ENCODE measurements at places on chromosomes 3 and 15. TPM values are rescaled to one million over a fixed set of nuclear protein-coding genes. Genes with fewer than 3 reads are reported as not detected.

- no peak overlapping the region for H3K4me3 ChIP-seq
- no peaks in the 10 kb centered on the region for H3K36me3 ChIP-seq
- no peak overlapping the region for H3K27ac ChIP-seq
- H3K27me3 ChIP-seq: no peaks in the 10 kb centered on the region
Observed at GRCh38 chr3:193822492-193823212, 229.6 kb downstream of the OPA1 start.

DNA sequence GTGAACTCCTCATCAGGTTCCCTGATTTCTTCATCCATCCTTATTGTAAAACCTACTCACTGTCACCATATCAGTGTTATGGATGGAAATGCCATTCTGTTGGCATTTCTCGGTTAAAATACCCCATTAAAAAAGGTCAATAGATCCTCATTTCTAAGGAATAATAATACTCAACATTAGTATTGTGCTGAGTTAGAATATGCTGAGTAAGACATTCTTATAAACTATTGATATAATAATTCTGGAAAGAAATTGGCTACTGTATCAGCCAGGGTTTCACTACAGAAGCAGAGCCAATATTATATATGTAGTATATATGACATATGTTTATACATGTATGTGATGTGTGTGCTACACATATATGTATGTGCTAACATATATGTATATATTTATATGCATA lies 95.4 kb upstream of the KCNH8 start:
- H3K27me3 ChIP-seq: no peaks in the 10 kb centered on the region
- H3K36me3 ChIP-seq: no peaks in the 10 kb centered on the region
- no peaks in the 10 kb centered on the region for H3K4me1 ChIP-seq
- no peak overlapping the region for H3K4me3 ChIP-seq
- no peak overlapping the region for H3K27ac ChIP-seq

GRCh38 chr3:109927161-109927560 lies 589.8 kb upstream of the DPPA4 start:
- no peak for DNase-seq
- no peaks in the 10 kb centered on the region for H3K36me3 ChIP-seq
- no peaks in the 10 kb centered on the region for H3K4me1 ChIP-seq
- H3K27me3 ChIP-seq: no peaks in the 10 kb centered on the region

DNA sequence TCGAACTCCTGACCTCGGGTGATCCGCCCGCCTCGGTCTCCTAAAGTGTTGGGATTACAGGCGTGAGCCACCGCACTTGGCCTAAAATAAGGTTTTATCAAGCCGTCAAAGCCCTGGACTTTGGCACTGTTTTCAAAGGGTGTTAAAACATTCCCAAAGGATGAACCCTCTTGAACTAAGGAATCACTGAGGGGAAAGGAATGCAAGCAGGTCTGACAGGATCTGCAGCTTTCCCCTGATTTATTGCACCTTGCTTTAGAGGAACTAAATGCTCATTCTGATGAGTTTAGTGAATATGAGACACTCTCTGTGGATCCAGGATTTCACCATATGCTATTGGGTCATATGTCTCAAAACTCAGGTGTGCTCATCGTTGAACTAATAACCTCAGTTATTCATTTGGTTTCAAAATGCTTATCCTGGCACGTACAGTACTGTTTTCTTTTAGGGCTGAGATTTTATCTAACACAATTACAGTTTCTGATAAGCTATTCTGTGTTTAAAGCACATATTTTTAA lies 63.0 kb upstream of the TSC22D2 start:
- no peaks in the 10 kb centered on the region for H3K36me3 ChIP-seq
- H3K4me1 ChIP-seq: no peaks in the 10 kb centered on the region
- H3K27me3 ChIP-seq: no peaks in the 10 kb centered on the region
- H3K4me3 ChIP-seq: no peak overlapping the region
- no peak overlapping the region for H3K27ac ChIP-seq
- DNase-seq: peak; percentile 92

DNA sequence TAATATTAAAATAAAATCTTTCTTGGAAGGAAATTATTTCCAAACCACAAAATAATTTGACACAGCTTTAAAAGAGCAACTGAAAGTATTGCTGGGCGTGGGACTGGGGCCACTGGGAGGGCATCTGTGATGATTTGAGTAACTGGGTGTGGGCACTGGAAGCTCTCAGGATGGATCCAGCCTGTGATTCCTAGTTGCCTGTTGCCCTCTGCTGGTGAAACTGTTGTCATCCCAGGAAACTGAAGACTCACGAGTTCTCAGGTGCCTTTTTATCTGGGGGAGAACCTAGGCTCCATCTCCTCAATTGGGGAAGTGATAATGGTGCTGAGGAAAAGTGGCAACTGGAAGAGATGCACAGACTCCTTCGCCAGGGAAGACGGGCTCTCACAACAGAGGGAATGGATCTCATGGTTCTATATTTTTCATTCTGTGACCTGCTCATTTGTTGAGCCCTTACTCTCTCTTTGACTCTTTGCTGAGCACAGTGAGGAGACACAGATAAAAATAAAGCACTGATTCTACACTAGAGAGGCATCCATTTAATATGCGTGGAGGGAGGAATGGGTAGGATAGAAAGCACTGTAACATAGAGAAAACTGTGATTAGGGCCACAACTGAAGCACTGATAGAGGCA lies 61.6 kb downstream of the TPRG1 start:
- H3K27ac ChIP-seq: no peak overlapping the region
- H3K27me3 ChIP-seq: no peaks in the 10 kb centered on the region
- peak; percentile 79 for DNase-seq
- no peaks in the 10 kb centered on the region for H3K4me1 ChIP-seq
- no peak overlapping the region for H3K4me3 ChIP-seq
- H3K36me3 ChIP-seq: no peaks in the 10 kb centered on the region

DNA sequence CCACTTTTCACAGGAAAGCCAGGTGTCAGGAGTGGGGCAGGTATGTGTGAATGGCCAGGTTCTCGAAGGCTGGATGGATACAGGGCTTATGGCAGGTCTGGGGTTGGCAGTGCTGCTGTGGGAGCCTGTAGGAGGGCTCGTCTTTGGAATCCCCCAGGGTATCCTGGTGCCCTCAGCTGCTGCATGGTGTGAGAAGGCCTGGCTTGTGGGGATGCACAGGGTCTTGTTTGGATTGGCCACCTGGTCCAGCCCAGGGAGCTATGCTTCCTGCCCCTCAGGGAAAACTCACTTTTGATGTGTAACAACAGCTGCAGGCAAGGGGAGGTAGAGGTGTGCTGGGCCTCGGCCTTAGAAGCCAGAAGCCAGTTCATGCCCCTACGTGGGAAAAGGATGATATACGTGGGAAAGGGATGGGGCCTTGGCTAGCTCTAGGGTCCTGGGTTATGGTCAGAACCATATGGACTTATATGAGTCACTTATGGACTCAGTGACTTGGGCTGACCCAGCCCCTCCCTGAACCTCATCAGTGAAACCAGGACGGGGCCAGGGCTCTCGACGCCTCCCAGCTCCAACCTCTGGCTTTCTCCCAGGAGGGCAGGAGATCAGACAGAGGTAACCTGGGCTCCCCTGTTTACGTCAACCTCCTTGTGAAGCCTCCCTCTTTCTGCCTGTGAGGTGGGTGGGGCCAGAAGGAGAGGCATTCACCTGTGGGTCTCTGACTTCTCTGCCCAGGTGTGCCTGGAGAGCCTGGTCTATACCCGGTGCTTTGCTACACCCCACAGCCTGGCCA lies 37.8 kb upstream of the CSPG4 start:
- no peaks in the 10 kb centered on the region for H3K36me3 ChIP-seq
- no peaks in the 10 kb centered on the region for H3K4me1 ChIP-seq
- no peak overlapping the region for H3K4me3 ChIP-seq
- no peak overlapping the region for H3K27ac ChIP-seq

DNA sequence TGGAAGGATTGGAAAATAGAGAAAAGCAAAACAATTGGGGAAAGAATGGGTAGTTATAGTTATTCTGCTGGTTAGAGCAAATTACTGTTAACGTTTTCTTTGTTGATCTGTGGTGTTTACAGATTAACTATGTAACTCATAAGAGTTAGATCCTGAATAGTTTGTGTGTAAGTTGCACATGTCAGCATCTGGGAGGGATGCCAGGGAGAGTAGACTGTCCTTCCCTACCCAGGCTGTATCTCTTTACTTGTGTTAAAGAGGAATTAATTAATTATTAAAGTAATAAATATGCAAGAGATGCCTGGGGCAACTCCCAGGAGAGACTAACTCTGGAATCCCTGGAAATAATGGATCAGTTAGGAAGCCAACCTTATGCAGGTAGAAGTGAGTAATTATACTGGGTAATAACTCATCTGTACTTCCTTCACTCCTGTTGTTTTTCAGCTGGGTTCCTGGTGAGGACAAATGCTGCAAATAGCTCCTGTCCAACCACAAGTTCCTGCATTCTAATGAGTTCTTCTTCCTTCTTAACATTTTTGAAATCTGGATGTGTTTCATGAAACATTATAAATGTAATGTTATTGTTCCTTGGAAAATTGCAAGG lies 18.9 kb downstream of the GHRL start:
- H3K4me3 ChIP-seq: no peak overlapping the region
- no peak overlapping the region for H3K27ac ChIP-seq
- H3K27me3 ChIP-seq: no peaks in the 10 kb centered on the region
- no peak for DNase-seq

GRCh38 chr15:22966321-22967083 lies 13.7 kb downstream of the CYFIP1 start:
- H3K4me1 ChIP-seq: no peaks in the 10 kb centered on the region
- H3K4me3 ChIP-seq: no peak overlapping the region
- no peaks in the 10 kb centered on the region for H3K36me3 ChIP-seq
- no peak overlapping the region for H3K27ac ChIP-seq
- no peaks in the 10 kb centered on the region for H3K27me3 ChIP-seq

- H3K27me3 ChIP-seq: no peaks in the 10 kb centered on the region
- no peak overlapping the region for H3K4me3 ChIP-seq
- H3K36me3 ChIP-seq: no peaks in the 10 kb centered on the region
- no peak overlapping the region for H3K27ac ChIP-seq
- no peak for DNase-seq
Observed at GRCh38 chr15:66095871-66096687, 157.5 kb downstream of the MEGF11 start.

- no peak for DNase-seq
- no peaks in the 10 kb centered on the region for H3K36me3 ChIP-seq
- H3K4me3 ChIP-seq: no peak overlapping the region
- H3K27ac ChIP-seq: no peak overlapping the region
Observed at GRCh38 chr3:131236421-131236820, 145.2 kb upstream of the NUDT16 start.

DNA sequence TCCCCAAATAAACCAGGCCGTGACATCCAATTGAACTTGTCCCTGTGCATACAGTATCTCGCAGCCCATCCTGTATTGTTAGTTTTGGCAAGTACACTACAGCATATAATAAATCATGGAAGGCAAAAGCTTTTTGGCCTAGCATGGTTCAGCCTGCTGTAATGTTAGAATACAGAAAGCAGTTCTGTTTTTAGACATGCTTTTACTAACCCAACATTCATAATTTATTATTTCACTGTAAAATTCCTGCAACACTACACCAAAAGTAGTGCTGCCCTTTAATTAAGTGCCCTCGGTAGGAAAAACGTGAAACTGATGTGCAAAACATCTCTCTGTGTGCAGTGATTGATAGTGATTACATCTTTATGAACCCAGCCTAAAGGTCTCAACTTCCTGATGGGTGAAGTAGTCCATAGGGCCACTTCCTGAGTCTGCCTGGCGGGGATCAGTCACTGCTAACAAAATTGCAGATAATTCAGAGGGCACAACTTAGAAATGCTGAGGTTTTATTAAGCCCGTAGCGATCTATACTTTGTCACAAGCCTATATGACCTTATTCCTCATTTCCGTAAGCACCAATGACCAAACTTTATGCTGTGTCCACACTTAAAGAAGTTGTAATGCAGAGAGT lies 227.8 kb downstream of the CDIN1 start:
- H3K4me3 ChIP-seq: no peak overlapping the region
- no peak for DNase-seq
- H3K27ac ChIP-seq: no peak overlapping the region
- H3K4me1 ChIP-seq: no peaks in the 10 kb centered on the region
- no peaks in the 10 kb centered on the region for H3K27me3 ChIP-seq

- no peak overlapping the region for H3K4me3 ChIP-seq
- H3K36me3 ChIP-seq: no peaks in the 10 kb centered on the region
- no peak for DNase-seq
- H3K4me1 ChIP-seq: no peaks in the 10 kb centered on the region
- no peaks in the 10 kb centered on the region for H3K27me3 ChIP-seq
Observed at GRCh38 chr3:60142009-60142408, 1092.2 kb upstream of the CFAP20DC start.

DNA sequence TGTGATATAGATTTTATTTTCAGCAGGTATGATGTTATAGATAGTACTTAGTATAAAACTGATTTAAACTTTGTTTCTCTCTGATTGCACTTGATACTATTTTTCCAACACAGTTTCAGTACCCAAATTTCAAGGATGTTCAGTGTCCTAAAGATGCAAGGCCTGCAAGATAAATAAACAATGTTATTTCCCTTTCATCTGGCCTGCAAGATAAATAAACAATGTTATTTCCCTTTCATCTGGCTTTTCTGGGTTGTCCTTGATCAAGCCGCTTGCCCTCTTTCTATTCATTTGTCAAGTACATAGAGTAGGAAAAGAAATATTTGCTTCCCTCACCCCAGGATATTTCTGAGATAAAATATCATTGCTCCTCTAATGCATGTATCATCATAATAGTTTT lies 571.0 kb downstream of the FGF12 start:
- no peak overlapping the region for H3K4me3 ChIP-seq
- DNase-seq: no peak
- no peaks in the 10 kb centered on the region for H3K36me3 ChIP-seq
- H3K27me3 ChIP-seq: no peaks in the 10 kb centered on the region
- no peaks in the 10 kb centered on the region for H3K4me1 ChIP-seq
- no peak overlapping the region for H3K27ac ChIP-seq

- no peaks in the 10 kb centered on the region for H3K27me3 ChIP-seq
- DNase-seq: no peak
- no peak overlapping the region for H3K4me3 ChIP-seq
- H3K27ac ChIP-seq: peak overlapping the region; percentile 25
- H3K4me1 ChIP-seq: no peaks in the 10 kb centered on the region
- H3K36me3 ChIP-seq: no peaks in the 10 kb centered on the region
Observed at GRCh38 chr3:5194801-5195509, 7.4 kb downstream of the EDEM1 start.

DNA sequence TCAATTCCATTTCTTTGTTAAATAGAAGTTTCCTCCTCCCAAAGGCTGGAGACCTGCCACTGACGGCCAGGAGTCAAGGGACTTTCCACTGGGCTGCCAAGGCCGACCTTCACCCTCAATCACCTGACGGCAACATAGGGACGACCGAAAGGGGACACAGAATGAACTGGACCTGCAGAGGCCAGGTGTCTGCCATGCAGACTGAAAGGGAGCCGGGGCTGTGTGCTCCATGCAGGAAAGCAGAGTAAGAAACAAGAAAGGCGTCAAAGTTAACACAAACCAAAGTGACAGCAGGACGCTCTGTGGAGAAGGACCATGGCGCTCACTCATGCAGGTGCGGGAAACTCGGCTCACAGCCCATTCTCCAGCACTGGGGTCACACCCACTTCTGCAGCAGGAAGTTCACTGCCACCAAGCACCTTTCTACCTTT lies 26.1 kb downstream of the ZXDC start:
- no peaks in the 10 kb centered on the region for H3K27me3 ChIP-seq
- H3K36me3 ChIP-seq: no peaks in the 10 kb centered on the region
- no peak overlapping the region for H3K4me3 ChIP-seq
- no peaks in the 10 kb centered on the region for H3K4me1 ChIP-seq
- H3K27ac ChIP-seq: no peak overlapping the region

Gene KAT2B
- total RNA-seq: 8.5 TPM

Gene CFAP20DC
- total RNA-seq: 1.8 TPM

Gene GOLGA8G
- total RNA-seq: not detected

Gene GOLGA8S
- total RNA-seq: 0.08 TPM

Gene MME
- 2.6 TPM for total RNA-seq

Gene NEK10
- total RNA-seq: 0.67 TPM

Gene CFAP100
- not detected for total RNA-seq

Gene ARPIN
- total RNA-seq: 31.7 TPM

Gene TP63
- not detected for total RNA-seq
